ENCODE measurements at places on chromosomes 13 and 19. TPM values are rescaled to one million over a fixed set of nuclear protein-coding genes. Genes with fewer than 3 reads are reported as not detected.

DNA sequence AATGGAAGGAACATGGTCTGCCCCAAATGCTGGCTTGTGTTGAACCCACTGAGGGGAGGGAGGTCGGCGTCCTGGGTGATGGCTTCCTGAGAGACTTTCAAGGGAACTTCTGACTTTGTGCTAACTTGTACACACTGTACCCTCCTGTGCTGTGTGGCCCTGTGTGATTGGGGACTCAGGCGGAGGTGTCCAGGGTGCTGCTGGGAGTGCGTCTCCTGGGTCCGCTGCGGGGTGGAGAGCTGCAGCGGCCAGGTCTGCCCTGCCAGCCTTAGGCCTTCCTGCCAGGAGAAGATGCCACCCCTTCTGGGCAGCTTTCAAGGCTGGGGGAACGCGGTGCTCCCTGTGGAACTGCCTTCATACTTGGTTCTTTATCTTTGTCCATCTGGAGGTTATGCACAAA, 170.1 kb downstream of the URI1 start:
- DNase-seq: no peak

GRCh38 chr13:111168107-111168506, 53.0 kb downstream of the ARHGEF7 start:
- no peak for DNase-seq

GRCh38 chr19:7682175-7682855, 1.7 kb downstream of the TRAPPC5 start:
- DNase-seq: no peak

DNA sequence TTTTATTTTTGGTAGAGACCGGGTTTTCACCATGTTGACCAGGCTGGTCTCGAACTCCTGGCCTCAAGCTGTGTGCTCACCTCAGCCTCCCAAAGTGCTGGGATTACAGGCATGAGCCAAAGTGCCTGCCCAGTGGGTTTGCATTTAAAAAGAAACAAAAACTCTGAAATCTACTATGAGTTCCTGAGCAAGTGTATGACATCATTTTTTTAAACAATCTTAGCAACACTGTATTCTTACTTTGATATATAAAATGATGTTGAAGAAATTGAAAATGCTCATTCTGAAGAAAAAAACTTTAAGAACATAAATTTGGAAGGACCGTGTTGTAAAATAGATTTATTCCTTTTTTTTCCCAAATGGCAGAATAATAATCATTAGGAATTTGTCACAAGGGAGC, 1199.7 kb downstream of the DIAPH3 start:
- no peak for DNase-seq

DNA sequence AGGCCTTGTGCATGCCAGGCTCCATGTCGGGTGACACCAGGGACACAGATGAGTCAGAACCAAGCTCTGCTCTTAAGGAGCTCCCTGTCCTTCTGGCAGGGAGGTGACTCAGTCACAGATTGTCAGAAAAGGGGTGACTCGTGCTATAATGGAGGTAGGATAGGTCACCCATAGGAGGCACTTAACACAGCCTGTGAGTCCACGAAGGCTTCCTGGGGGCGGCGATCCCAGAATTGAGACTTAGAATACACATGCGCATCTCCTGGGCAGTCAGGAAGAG, 19.6 kb downstream of the FUZ start:
- no peak for DNase-seq

DNA sequence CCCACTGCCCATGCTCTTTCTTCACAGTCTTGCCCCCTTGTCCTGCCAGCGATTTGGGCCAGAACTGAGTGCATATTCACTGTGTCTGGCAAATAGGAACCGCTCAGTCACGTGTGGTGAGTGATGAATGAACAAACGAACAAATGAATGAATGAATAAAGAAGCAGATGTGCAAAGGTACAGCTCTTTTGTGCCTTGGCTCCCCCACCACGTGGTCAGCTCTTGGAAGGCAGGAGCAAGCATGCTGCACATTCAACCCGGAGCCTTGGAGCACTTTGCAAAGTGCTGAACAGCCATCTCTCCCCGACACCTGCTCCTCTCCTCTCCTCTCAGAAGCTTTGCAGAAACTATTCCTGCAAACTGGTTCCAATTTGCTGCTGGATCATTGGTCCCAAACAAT, 52.4 kb downstream of the LATS2 start:
- no peak for DNase-seq

DNA sequence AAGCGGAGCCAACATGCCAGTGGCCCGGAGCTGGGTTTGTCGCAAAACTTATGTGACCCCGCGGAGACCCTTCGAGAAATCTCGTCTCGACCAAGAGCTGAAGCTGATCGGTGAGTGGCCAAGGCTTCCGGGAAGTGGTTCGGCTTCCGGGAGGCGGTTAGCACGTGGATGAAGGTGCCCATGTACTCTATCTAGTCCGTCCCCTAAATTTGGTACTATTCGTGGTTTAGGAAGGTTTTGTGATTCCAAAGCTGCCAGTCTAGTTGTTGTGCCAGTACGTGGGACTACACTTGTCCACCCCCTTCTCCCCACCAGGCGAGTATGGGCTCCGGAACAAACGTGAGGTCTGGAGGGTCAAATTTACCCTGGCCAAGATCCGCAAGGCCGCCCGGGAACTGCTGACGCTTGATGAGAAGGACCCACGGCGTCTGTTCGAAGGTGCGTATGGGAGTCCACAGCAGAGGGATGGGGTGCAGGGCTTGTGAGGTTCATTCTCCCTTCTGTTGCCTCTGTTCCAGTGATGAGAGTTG, 579 bp downstream of the RPS9 start:
- DNase-seq: no peak

- no peak for DNase-seq
Observed at GRCh38 chr13:52001120-52001731, 10.0 kb downstream of the ATP7B start.

Gene EFNB2
- 15.0 TPM for total RNA-seq

Gene ZNF480
- 7.5 TPM for total RNA-seq

Gene CHST8
- total RNA-seq: 0.36 TPM

Gene GAPDHS
- total RNA-seq: not detected

Gene ATXN8OS
- not detected for total RNA-seq

Gene CCL25
- not detected for total RNA-seq

Measured in sigmoid colon (tissue), 7 donors.